ENCODE measurements at places on chromosomes 7 and 10. TPM values are rescaled to one million over a fixed set of nuclear protein-coding genes. Genes with fewer than 3 reads are reported as not detected.

GPER1 gene
- 6.5 TPM for polyA plus RNA-seq

ZNF25 gene
- 13.3 TPM for polyA plus RNA-seq

SFRP5 gene
- polyA plus RNA-seq, result 0.11 TPM

EPDR1 gene
- polyA plus RNA-seq, result 13.1 TPM

SORCS1 gene
- 9.2 TPM for polyA plus RNA-seq

NDUFA5 gene
- polyA plus RNA-seq, result 218 TPM

PYROXD2 gene
- 13.4 TPM for polyA plus RNA-seq

DNA sequence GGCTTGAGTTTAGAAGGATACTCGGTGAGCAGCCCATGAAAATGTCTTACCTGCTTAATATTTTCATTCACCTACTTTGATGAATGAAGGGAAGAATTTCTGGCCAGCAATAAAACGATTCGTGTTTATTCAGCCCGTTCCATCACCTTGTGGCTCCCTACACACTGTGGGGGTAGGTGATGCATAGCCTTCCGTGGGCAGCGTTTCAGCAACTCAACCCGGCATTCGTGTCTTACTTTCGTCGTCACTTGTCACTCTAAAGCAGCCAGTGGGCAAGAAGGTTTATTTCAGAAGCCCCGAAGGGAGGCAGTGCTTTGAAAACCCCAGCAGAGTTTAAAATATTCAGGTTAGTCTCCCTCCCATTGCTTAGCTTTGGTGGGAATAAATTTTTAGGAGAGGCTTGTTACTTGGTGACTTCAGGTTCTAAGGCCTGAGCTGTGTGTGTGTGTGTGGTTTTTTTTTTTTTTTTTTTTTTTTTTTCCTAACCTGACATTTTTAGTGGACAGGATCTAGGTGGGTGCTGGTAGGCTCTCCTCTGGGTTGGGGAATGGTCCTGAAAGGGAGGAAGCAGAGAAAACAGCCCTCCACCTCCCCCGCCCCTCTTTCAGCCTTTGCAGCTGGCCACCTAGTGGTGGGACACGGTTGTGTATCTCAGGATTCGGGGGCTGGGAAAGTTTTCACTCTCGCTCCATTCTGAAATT lies 1.8 kb downstream of the GRK5 start:
- DNase-seq, result no peak

DNA sequence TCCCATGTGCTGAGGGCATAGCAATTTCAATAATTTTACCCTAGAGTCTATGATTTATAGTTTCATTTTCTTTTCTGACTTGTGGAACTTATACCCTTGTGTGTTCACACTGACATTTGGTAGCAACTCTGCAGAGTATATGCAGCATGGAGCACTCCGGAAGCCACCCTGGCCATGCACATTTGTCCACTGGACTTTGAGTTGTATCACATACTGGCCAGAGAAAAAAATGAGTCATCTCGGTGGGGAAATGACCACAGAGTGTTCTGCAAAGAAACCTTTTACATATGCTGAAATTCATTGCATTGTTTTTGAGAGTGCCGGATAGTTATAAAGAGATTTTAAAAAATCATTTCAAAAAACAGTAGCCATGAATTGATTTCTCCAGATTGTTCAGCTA lies 164.8 kb upstream of the COBL start:
- DNase-seq, result no peak

DNA sequence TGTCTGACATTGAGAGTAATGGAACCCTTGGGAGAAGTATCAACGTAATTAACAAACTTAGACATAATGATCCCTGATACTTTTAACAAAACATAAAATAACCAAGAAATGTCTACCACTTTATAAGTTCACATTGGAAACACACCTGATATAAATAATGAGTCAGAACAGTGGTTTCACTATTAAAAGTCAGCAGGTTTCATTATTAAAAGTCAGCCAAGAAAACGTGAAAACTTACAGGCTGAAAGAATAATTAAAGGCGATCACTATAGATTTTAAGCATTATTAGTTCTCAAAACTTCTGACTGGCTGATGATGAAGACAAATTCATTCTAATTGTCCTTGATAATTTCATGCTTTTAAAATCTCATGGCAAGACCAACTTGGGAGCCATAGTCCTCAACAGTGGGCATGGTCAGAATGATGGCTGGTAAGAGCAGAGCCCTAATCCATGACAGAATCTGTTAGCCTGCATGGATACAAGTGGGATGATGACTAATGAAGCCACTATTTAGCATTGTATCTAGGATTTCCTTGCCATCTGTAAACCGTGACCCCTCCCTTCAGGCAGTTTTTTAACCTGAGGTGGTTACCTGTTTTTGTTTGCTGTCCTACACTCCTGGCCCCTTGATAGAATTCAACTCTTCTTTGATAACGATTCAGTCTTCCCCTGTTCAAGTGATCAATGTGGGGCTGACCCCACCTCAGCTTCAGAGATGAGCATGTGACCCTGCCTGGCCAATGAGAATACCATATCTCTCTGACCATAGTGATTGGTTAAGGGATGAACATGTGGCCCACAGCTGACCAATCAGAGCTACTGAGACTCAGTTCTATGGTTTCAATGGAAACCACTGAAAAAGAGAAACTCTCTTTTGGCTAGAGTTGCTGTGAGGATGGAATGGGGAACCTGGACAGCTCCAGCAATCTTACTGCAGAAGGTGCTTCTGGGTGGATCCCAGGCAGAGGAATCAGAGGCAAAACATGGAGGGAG lies 151.0 kb downstream of the PLPP4 start:
- no peak for DNase-seq

DNA sequence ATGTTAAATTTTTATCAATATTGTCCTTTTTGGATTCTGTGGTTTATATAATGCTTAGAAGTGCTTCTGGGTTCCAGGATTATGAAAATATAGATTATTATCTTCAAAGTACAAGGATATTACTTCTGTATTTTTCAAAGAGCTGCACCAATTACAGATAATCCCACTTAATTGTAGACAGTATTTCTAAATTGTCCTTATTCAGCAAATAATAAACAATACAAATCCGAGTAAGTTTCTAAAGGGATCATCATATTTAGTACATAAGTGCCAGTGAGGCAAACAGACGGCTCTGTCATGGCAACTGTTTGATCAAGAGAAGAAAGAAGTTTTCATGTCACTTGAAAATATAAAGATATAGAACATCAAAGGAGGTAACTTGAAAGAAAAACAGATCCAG lies 19.2 kb downstream of the ANKMY2 start:
- no peak for DNase-seq

DNA sequence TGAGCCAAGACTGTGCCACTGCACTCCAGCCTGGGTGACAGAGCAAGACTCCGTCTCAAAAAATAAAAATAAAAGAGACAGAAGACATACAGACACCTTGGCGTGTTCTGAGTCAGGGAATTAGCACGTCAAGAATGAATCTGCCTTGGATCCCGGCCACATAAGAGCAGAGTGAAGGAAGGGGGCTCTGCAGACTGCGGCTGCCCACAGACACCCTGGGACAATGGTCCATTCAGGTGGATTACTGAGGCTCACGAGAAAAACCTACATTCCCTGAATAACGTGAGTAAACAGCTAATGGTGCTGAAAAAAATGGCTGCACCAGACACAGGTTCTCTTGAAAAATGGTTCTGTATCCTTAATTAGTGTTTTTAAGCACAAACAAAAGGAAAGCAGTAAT lies 100.1 kb upstream of the FGFR2 start:
- DNase-seq, result no peak

- no peak for DNase-seq
Observed at GRCh38 chr7:6640246-6640721, 3.2 kb downstream of the ZNF316 start.

GRCh38 chr10:35379226-35380137 lies 43.2 kb downstream of the CCNY start:
- DNase-seq, result peak; percentile 60

GRCh38 chr7:90723866-90724265 lies 127.7 kb downstream of the CDK14 start:
- DNase-seq, result no peak

- DNase-seq, result no peak
Observed at GRCh38 chr10:12388671-12389070, 39.3 kb downstream of the CAMK1D start.

GRCh38 chr7:120743128-120743527 lies 114.8 kb downstream of the TSPAN12 start:
- DNase-seq, result no peak

DNA sequence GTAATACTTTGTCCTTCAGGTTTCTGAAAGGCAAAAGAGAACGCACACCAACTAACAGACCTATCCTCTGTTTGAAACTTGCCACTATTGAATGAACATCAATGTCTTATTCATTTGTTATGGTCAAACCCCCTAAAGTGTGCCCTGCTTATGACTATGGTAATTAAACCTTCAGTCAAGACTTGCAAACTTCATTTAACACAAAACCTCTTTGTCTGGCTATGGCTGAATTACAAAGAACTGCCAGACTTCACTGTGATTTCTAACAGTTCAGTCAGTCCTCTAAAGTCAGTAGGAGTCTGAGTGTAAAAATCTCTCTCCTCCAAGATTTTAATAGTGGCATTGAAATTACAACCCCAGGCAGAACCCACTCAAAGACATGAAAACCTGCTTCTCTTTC lies 702.5 kb upstream of the LRRN3 start:
- no peak for DNase-seq

DNA sequence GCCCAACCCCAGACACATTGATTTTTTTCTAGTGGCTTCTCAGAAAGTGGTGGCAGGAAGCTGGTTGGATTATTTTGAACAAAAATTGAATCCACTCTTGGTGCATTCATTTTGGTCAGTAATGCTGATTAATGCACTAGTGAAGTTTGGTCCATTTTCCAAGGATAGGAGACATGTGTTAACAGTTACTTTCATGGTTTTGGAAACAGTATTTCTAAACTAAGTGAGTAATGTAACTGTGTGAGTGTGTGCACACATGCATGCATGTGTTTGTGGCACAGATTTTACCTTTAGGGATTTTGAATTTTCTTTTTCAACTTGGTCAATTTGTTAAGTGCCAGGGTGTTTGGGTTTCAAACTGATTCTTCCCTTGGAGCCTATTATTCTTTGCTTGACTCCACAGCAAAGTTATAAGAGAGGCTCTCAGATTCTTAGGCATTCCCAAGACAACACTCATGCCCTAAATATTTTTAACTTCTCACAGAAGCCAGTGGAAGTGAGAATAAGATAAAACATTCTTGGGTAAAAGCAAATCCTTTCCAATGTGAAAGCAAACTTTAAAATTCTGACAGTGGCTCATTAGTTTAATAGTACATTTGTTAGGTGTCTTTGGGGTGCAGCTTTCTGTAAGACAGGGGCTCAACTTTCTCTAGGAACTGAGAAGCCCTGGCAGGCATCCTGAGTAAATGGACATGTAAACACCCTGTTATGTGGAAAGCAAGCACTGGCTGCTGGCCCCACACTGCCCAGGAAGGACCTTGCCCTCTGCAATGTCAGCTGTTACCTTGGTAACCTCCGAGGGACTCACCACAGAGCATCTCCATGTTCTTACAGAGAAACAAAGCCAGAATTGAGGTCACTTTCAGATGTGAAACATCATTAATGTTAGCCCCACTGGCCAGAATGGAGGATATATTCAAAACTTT lies 68.4 kb downstream of the ASAH2B start:
- no peak for DNase-seq

GRCh38 chr10:42997151-42997848 lies 79.6 kb upstream of the RET start:
- no peak for DNase-seq

GRCh38 chr10:24929056-24929544 lies 23.3 kb downstream of the PRTFDC1 start:
- no peak for DNase-seq

DNA sequence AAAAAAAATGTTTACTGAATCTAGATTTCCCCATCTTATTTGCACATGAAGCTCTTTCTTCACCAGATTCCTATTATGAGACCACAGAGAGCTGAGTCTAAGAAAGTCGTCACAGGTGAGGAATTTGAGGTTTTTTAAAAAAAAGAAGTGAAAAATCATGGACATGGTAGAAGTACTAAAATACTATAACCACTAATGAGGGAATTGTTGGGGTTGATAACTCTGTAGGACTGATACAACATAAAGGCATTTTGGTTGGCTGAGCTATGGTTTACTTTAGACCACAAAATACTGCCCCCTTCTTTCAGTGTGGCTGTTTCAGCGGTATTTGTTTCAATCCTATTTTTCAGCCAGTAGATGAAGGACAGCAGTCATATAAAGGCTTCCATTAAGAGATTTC lies 1111.3 kb downstream of the TYW1 start:
- DNase-seq, result no peak

DNA sequence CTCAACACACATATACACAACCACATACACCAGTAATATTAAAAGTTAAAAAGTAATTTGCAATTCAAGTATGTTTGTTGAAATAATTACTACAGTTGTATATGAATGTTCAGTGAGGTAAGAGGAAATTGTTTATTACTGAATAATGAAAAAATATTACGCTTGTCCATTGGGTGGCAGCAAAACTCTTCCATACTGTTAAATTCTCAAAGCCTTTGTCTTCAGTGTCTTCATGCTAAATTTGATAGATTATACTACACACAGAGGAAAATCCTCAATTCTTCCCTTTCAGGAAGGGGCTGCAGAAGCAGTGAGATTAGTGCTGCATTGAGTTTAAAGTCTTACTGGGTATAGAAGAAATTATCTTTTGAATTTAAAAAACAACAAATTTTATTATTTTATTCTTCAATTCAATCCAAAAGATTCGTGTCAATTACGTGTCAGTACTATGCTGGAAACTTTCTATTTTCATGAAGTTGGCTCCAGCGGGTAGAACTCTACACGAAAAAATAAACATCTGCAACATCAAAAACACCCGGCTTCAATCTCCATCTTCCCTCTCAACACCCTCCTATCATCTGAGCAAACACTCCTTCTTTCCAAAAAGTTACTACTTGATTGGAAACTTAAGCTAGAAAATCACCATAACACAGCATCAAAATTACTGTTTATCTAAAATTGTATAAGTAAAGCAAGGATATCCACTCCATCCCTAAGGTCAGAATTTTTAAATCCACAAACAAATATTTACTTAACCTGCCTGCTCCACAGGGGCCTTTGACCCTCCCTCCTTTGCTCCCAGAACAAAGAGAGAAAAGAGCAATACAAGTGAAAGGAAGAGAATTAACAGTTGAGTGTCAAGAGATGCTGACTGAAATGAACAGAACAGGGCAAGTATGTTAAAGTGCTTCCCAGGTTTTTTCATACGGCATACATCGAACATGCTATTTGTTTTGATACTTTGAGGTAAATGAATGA lies 37.0 kb upstream of the TES start:
- DNase-seq, result no peak

GRCh38 chr7:100061518-100062193 lies 12.1 kb downstream of the ZSCAN21 start:
- no peak for DNase-seq

DNA sequence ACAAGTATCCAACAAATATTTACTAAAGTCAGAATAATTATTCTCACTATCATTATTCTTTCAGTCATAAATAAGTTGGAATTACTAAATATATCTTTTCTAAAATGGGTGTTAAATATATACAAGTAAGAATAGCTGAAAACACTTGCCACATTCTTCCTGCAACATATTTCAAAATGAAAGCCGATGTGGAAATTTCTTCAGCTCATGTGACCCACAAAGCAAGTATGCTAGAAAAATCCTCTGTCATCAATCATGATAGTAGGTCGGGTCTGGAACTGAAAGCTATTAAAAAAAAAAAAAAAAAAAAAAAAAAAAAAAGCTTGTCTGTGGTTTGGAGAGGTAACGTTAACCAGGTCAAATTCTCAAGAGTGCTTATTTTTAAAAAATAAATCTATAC lies 344.7 kb downstream of the NEBL start:
- no peak for DNase-seq

Measured in left renal pelvis (tissue), 4 donors.